HCT116 (cell line): ENCODE measurements at places on chromosomes 6 and 20.

GRCh38 chr20:1788044-1788443 lies 107.2 kb upstream of the SIRPA start:
- no peaks in the 10 kb centered on the region for H3K36me3 ChIP-seq
- H3K27me3 ChIP-seq: peaks cover 36% of the 10 kb centered on the region; the same call in 1 of the 2 replicates

DNA sequence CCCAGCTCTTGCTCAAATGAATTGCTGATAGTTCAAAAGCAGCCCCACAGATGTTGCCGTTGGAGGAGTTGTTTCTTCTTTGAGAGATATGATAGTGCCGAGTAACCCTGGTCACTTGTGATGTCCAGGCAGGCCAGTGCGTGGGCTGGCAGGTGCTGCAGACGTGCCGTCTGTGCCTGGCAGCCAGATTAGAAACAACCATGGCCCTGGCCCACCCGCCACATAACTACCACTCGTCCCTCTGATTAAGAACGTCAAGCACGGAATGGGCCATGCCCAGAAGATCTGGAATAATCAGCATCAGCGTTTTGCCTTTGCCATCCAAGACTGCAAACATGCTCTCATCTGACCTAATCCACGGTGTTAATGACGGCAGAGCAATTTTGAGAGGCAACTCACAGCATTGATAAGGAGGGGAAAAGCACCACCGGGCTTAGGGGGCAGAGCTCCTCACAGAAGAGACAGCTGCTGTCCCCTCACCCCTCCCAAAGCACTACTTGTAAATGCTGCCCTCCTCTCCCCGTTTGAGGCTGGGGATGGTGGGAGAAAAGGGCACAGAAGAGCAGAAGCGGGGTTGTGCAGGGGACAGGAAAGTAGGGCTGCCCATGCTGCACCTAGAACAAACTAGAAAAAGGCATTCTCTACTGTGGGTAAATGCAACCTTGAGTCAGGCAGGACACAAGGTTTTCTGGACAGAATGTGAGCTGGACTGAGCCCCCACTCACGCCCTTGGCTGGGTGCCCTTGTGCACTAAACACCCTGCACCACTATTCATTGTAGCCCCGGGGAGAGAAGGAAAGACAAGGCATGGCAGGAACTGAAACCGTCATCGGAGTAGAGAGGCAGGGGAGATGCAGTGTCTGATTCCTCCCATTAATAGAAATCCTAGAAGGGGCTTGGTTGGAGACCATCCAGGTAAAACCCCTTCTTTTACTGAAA lies 5.3 kb upstream of the CPNE5 start:
- DNase-seq: no peak
- no peak overlapping the region for H3K27ac ChIP-seq
- H3K27me3 ChIP-seq: no peaks in the 10 kb centered on the region
- no peaks in the 10 kb centered on the region; the same call in 1 of the 2 replicates for H3K4me1 ChIP-seq
- H3K36me3 ChIP-seq: no peaks in the 10 kb centered on the region

DNA sequence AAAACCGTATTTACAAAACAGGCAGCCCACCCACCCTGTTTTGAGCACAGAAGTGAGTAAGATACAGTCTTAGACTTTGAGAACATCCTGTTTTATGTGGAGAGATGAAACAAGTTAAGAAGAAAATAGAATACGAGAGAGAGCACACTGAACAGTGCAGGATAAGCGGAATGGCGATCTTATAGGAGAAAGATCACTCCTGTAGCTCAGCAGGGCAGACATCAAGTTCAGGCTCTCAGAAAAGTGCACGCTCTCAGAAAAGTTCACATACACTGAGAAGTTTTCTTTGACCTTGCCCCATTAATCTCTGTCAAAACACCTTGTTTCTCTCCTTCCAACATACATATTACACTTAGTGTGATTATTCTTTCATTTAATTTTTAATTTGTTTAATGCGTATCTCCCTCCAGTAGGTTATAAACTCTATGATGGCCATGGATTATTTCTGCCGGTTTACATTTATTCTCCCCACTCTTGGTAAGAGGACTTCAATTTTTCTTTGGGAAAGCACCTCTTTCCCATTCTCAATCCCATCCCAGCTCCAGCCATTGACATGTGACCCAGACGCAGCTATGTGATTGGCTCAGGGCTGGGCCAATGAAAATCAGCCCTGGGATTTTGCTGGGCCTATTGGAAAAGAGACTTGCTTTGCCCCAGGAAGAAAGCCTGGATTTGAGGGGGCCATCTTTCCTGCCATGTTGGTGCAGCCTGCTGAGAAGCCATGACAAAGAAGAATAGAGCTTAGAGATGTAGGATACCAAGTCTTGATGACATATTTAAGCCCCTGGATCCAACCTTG lies 16.2 kb downstream of the KCNB1 start:
- no peak overlapping the region for H3K27ac ChIP-seq
- no peaks in the 10 kb centered on the region for H3K36me3 ChIP-seq
- H3K4me3 ChIP-seq: no peak overlapping the region

DNA sequence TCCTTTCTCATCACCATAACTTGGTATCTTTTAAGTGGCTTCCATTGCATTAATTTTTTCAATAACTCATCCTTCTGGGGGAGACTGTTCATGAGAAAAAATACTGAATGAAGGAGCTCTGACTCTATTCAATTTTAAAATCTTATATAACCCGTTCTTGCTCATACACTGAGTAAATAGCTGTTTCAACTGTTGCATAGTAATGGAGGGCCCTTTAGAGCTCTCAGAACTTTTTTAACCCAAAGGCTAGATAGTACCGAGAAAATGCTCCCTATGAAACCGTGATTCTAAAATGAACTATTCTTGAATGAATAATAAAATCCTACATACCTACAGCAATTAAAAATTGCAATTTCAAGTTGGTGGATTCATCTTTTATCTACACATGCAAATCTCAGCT lies 5.3 kb downstream of the SLC2A12 start:
- H3K4me1 ChIP-seq: no peaks in the 10 kb centered on the region
- no peak overlapping the region for H3K27ac ChIP-seq

GRCh38 chr20:32964575-32964974 lies 39.7 kb downstream of the SUN5 start:
- H3K27ac ChIP-seq: no peak overlapping the region
- H3K4me1 ChIP-seq: no peaks in the 10 kb centered on the region
- DNase-seq: no peak
- no peaks in the 10 kb centered on the region for H3K27me3 ChIP-seq
- no peaks in the 10 kb centered on the region for H3K36me3 ChIP-seq

DNA sequence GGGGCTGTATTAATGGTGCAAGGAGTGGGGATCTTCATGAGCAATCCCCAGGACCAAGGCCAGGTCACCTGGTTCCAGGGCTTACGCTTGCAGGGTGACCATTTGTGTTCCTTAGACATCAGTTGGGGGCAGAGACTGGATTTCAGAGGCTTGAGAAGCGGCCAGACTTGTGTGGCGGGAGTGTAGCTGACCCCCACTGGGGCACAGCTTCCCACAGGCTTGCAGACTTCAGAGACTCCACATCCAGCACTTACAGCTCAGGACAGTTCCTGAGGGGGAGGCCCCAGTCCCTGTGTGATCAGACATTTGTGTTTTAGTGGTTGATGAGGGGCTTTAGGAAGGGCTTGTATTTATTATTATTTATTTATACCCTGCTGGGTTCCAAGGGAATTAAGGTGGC lies 15.3 kb downstream of the TJAP1 start:
- no peak overlapping the region for H3K4me3 ChIP-seq
- peaks cover 53% of the 10 kb centered on the region for H3K4me1 ChIP-seq
- no peak overlapping the region for H3K27ac ChIP-seq
- no peak for DNase-seq
- H3K36me3 ChIP-seq: peaks cover 7% of the 10 kb centered on the region; the same call in 1 of the 2 replicates

- H3K4me3 ChIP-seq: no peak overlapping the region
- peaks cover 37% of the 10 kb centered on the region for H3K27me3 ChIP-seq
- no peaks in the 10 kb centered on the region for H3K4me1 ChIP-seq
- no peaks in the 10 kb centered on the region for H3K36me3 ChIP-seq
- H3K27ac ChIP-seq: no peak overlapping the region
Observed at GRCh38 chr20:48132834-48133233, 347.6 kb upstream of the SULF2 start.

DNA sequence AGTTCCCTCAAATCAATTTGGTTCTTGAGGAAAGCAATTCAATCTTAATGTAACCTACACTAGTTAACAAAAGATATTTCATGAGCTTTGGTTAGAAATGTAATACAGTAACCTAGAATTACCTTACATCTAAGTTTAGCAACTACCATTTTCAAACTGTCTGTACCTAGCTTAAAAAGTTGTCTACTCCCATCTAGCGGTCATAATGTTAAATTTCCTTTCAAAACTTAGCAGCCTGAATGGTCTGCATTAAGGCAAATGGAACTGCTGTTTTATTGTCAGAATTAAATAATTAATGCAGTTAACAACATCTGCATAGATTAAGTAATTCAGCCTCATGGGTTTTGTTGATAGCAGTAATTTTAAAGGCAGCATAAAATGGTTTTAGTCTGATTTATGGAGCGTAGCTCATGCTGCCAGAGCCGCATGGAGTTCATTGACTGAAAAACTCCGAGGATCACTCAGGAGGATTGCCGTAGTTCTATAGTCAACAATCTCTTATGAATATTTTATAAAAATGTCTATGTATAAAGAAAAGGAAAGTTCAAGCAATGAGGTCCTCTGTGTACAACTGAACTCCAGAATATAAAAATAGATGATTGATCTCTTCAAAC lies 485.4 kb upstream of the MANEA start:
- peaks cover 12% of the 10 kb centered on the region for H3K4me1 ChIP-seq
- peak; percentile 57 for DNase-seq
- no peak overlapping the region for H3K27ac ChIP-seq

GRCh38 chr6:73639040-73639439 lies 14.8 kb downstream of the SLC17A5 start:
- no peak for DNase-seq
- H3K4me1 ChIP-seq: peaks cover 12% of the 10 kb centered on the region
- H3K36me3 ChIP-seq: no peaks in the 10 kb centered on the region
- no peak overlapping the region for H3K4me3 ChIP-seq

DNA sequence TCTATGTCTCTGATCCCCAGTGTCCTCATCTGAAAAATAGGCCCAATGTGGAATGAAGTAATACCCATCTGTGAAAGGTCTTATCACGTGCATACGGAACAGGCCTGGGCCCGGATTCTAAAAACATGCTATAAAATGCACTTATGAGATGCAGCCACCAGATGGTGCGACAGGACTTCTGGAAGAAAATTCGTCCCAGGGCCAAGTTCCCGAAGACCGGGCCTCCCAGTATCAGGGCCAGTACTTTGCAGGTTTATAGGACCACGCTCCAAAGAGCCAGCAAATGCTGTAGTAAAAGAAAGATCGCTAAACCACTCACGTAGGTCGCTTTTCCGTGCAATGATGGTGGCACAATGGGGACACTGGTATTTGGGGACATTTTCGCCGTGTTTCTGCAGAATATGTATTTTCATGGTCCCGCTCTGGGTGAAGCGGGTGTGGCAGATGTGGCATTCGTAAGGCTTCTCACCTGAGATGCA lies 10.6 kb downstream of the CTCFL start:
- no peak overlapping the region for H3K4me3 ChIP-seq
- H3K27ac ChIP-seq: no peak overlapping the region
- H3K4me1 ChIP-seq: peaks cover 4% of the 10 kb centered on the region; the same call in 1 of the 2 replicates

- H3K27ac ChIP-seq: no peak overlapping the region
- no peaks in the 10 kb centered on the region for H3K27me3 ChIP-seq
- no peaks in the 10 kb centered on the region for H3K4me1 ChIP-seq
Observed at GRCh38 chr20:11158146-11158545, 484.3 kb upstream of the JAG1 start.

- H3K27me3 ChIP-seq: no peaks in the 10 kb centered on the region
- H3K27ac ChIP-seq: no peak overlapping the region
- H3K4me3 ChIP-seq: no peak overlapping the region
- no peak for DNase-seq
Observed at GRCh38 chr6:22956029-22956681, 386.8 kb downstream of the HDGFL1 start.

GRCh38 chr20:39911497-39911896 lies 777.5 kb downstream of the MAFB start:
- H3K4me3 ChIP-seq: no peak overlapping the region
- DNase-seq: no peak
- no peaks in the 10 kb centered on the region for H3K36me3 ChIP-seq
- H3K4me1 ChIP-seq: no peaks in the 10 kb centered on the region
- no peak overlapping the region for H3K27ac ChIP-seq

DNA sequence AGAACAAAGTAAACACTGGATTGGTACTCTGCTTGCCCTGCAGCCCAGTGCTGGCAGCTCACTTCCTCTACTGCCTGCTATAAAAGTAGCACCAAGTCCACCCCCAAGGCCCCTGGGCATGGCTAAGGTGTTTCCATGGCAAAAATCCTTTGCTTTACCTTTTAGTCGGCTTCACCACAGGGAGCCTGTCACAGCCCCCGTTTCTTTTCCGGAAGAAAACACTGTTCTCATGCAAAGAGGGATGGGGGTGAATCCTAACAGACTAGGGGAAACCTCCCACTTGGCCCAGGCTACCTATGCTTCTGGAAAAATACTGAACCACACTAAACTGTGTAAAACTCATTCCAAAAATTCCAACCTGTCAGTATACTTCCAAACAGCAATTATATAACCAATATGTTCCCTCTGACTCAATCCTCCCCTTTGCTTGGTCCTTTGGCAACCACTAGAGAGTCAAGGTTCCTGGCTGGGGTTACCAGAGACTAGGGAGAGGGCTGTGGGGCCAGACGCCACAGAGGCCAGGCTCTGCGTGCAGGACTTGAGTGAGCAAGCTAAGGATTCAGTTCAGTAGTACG lies 16.1 kb downstream of the PPIL1 start:
- no peaks in the 10 kb centered on the region for H3K4me1 ChIP-seq
- H3K36me3 ChIP-seq: peaks cover 25% of the 10 kb centered on the region; the same call in 1 of the 2 replicates
- peak overlapping the region; percentile 11; the same call in 1 of the 2 replicates for H3K27ac ChIP-seq
- H3K4me3 ChIP-seq: no peak overlapping the region
- DNase-seq: no peak

DNA sequence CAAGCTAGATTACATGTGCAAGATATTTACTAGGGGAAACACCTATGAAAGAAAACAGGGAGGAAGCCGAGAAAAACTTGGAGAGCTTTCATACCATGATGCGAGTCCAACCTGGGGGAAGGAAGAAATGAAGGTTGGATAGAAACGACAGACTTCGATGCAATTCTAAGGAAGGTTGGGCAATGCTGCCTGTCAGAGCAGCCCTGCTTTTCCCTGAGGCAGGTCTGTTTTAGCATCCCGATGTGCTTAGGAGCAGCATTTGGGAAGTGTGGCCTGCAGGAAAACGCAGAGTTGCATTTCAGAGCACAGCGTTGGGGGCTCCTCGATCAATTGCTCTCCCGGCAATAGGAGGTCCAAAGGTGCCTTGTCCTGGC lies 91.9 kb upstream of the DTNBP1 start:
- DNase-seq: no peak
- H3K4me1 ChIP-seq: no peaks in the 10 kb centered on the region
- no peak overlapping the region for H3K4me3 ChIP-seq
- H3K27me3 ChIP-seq: no peaks in the 10 kb centered on the region
- H3K27ac ChIP-seq: no peak overlapping the region
- H3K36me3 ChIP-seq: no peaks in the 10 kb centered on the region

- H3K4me1 ChIP-seq: no peaks in the 10 kb centered on the region
- H3K4me3 ChIP-seq: no peak overlapping the region
- H3K36me3 ChIP-seq: no peaks in the 10 kb centered on the region
- H3K27me3 ChIP-seq: no peaks in the 10 kb centered on the region
- no peak for DNase-seq
- H3K27ac ChIP-seq: no peak overlapping the region
Observed at GRCh38 chr20:12327205-12327604, 409.5 kb downstream of the BTBD3 start.
